ENCODE measurements at places on chromosomes 4 and X.

DNA sequence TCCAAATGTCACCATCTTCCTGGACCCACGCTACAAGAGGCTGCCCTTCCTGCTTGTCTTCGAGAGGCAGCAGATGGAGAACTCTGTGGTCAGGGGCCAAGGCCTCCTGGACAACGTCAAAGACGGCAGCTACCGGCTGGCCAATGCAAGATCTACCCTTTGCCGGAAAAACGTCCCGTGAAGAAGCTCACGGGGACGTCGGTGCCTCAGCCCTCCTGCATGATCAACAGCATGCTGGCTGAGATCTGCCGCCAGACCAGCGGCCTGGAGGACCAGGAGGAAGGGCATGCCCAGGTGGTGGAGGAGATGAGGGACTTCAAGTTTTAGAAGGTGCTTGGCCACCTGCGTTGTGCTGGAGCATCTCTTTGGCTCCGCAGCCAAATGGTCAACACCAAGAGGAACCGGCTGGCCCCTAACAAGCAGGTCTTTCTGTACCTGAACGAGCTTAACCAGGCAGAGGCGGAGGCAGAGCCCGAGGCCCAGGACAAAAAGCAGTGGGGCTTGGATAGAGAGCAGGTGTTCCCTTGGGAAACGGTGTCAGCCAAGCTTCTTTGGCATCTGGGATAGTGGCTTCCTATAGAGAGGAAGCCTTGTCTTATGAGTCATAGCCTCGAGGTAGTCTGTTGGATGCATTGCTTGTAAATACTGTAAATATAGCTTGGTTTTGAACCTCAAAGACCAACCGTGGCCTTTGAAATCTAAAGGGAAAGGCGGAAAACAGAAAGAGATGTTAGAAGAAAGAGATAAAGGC, 94.8 kb upstream of the ELOVL6 start:
- no peak for DNase-seq

GRCh38 chr4:105272002-105272401, 125.3 kb downstream of the TET2 start:
- no peak for DNase-seq

- peak; percentile 27 for DNase-seq
Measured at GRCh38 chr4:168480931-168481611, 779 bp upstream of the DDX60L start.

DNA sequence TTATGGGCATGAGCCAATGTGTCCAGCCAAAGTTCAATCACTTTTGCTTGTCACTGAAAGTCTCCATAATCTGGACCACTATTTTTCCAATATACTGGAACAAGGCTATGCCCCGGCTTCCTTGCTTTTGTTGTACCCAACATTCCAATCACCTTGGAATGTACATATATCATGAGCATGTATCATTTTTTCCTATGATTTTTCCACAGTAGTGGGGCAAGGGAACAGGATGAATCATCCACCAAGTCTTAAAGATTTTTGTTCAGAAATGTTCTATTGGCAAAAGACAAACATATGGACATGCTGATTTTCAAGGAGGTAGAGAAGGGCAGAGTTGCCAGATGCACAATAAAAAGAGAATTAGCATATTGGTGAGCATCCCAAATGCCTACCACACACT, 548.1 kb upstream of the INTU start:
- DNase-seq: no peak

GRCh38 chrX:145910017-145910416, 92.4 kb downstream of the SLITRK2 start:
- no peak for DNase-seq

DNA sequence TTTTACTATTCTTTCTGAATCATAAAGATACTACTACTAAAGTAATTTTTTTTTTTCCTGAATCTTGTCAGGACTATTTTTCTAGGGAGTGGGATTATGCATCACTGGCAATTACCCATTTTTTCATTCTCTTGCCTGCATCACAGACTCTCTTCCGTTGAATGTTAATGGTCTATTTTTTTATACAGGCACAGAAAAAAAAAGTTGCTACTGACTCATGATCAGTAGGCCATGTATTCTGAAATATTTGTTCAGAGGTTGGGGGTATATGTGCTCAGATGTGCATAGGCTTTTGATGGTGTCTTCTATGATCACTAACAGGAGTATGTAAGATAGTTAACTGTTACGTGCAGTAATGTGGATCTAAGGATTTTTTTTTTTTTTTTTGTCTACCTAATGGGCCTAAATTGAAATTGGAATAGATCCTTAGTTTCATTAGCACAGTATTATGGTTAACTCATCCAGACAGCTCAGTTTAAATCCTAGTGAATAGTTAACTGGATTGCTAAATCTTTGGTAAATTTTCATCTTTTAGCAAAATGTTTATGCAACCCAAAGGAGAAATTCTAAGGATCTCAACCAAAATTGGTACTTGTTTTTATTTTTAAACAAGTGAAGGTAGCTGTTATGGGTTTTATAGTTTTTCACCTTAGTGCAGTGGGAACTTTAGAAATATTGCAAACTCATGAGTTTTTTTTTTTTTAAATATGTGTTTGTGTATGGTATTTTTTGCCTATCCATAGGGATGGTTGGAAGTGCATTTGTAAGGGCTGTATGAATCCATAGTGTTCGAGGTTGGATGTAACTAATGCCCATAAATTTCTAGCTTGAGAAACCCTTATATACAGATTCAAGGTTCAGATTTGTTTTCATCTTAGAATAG, 12.1 kb downstream of the BMP2K start:
- DNase-seq: no peak

- no peak for DNase-seq
Measured at GRCh38 chr4:20681271-20681670, 19.0 kb upstream of the PACRGL start.

DNA sequence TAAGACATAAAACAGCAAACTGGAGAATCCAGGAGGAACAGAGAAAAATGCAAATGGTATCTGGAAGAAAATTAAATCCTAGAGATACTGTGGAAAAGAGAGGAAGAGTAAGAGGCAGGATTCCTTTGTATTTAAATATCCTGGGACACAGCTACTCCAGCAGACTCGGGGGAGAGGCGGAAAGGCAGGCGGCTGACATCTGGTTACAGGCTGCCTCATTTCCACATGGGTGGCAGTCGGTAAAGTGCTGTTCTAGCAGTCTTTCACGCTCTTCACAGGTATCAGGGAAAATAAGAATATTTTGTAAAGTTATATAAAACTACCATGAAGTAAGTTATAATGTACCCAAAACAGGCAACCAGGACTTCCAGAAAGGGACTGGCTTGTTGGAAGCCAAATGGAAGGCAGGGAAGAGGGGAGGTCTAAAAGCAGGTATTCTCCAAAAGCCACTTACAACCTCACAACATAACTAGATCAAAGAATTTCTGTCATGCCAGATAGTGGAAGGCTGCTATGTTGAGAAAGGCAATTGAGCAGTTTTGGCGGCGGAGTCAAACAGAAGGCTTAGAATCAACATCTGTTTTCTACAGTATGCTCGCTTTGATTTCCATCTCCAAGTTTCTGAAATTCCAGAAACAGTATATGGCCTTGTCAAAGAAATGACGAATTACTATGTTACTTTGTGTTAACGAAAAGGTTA, 1.3 kb upstream of the TIGD2 start:
- no peak for DNase-seq

- no peak for DNase-seq
Measured at GRCh38 chrX:149704664-149705063, 7.2 kb upstream of the MAGEA11 start.

GRCh38 chrX:39667736-39668482, 429.8 kb downstream of the BCOR start:
- DNase-seq: no peak

DNA sequence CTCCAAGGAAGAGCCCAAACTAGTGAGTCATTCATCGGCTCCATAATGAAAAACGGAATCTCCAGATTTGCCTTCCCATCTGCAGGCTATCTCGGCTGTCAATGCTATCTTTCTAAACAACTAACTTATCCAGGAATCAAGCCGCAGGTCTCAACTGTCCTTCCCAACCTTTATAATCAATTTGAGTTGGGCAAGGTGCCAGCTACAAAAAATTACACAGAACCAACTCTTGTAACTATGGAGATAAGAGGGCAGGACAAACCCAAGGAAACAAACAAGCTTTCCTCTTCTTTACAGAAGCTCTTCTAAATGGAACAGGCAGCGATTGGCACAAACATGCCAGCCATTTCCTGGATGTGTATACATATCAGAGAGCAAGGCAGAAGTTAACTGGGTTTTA, 61.2 kb upstream of the RAI2 start:
- no peak for DNase-seq

DNA sequence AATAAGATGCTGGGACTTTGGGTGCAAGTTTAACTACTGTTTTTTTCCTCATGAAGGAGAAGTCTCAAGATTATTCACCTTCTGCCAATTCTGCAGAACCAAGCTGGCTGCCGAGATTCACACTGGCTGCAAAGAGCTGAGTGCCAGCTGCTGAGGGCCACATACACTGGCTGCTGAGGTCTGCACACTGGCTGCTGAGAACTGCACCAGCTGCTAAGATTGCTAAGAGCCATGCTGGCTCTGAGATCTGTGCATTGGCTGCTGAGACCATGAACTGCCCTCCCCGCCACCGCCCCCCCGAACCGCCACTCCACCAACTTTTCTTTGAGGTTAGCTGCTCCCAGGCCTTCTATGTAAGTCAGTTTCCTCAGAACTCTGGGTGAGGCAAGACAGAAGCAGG, 330.3 kb downstream of the CBLL2 start:
- no peak for DNase-seq

DNA sequence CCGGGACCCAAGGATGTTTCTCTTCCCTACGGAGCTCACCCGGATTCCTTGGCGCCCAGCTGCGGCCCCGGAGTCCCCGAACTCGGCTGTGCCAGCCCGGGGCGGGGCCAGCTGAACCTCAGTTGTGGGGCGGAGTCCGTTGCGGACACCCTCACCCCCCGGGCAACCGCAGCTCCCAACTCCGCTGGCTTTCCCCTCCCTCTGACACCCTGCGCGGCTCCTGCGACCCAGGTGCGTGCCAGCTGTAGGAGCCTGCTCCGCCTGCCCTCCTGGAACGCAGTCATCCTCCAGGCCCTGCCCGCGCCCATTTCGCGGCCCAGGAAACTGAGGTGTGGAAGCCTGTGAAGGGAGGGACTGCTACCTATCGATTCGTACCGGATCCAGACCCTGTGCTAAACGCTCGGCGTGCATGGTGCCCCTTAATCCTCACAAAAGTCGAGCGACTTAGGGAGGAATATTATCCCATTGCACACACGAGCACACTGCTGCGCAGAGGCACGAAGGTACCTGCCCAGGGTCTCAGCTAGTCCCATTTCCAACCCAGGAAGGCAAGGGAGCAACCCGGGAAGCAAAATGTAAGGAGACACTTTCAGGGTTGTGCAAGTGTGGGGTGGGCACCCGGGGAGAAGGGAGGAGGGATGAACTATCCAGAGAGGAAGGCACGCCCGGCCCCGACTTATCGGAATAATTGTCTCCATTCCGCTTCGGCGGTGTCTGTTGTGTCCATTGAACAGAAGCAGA, 12.3 kb downstream of the MSX1 start:
- DNase-seq: no peak

GRCh38 chrX:121336831-121337421, 289.5 kb downstream of the GLUD2 start:
- DNase-seq: no peak

GRCh38 chr4:80878218-80878617, 152.3 kb upstream of the BMP3 start:
- no peak for DNase-seq

- no peak for DNase-seq
Measured at GRCh38 chrX:13059637-13060499, 15.4 kb upstream of the FAM9C start.

- DNase-seq: no peak
Measured at GRCh38 chr4:3786196-3786869, 20.1 kb downstream of the ADRA2C start.

GRCh38 chr4:56388306-56388705, 1.0 kb upstream of the AASDH start:
- DNase-seq: no peak

DNA sequence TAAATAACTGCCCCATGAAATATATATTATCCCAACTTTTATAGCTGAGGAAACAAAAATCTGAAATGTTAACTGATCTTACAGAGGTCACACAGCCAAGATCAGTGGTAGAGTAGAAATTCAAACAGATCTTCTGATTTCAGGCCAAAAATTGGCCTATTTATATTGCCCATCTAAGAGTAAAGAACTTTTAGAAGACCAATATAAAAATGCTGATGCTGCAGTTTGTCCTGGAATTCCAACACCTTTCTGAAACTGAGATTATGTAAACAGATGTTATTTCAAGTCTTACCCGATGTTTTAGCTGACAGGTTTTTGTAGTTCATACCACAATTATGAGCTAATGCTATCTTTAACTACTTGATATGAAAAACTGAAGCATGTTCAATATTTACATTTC, 51.1 kb downstream of the SPANXN3 start:
- no peak for DNase-seq

DNA sequence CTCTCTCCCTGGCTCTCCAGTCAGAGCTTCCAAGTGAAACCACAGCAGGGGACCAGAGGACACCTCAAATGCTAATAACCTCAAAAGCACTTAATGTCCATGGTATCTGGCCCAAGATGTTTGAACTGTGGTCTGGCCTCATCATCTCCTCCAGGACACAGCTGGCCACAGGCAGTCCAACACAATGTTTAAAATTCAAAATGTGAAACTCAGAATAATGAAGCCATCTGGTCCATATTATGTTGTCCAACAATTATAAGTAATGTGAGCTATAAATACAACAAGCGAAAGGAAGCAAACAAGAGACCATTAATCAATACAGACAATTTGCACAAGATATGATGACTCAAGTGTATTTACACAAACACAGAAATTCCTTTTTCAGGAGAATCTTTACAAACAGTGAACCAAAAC, 90.7 kb upstream of the S100G start:
- no peak for DNase-seq

- no peak for DNase-seq
Measured at GRCh38 chr4:24798036-24798610, 2.8 kb downstream of the SOD3 start.

GRCh38 chr4:8417071-8417614, 23.4 kb downstream of the ACOX3 start:
- DNase-seq: no peak

DNA sequence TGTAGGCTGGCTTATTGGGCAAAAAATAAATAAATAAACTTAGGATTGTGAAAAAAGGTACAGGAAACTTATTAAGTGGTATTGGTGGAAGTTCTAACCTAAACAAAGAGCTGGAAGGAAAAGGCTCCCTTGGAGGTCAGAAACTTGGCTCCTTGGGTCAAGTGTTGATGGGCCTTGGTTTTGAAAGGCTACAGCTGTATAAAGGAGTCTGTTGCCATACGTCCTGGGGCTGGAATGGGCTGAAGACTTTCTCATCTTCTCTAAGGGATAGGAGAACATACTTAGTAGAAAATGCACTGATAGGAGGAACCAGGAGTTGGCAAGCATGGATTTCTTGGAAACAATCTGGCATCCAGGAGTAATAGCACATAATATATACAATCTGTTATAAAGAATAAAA, 56.6 kb downstream of the PDLIM5 start:
- DNase-seq: no peak

DNA sequence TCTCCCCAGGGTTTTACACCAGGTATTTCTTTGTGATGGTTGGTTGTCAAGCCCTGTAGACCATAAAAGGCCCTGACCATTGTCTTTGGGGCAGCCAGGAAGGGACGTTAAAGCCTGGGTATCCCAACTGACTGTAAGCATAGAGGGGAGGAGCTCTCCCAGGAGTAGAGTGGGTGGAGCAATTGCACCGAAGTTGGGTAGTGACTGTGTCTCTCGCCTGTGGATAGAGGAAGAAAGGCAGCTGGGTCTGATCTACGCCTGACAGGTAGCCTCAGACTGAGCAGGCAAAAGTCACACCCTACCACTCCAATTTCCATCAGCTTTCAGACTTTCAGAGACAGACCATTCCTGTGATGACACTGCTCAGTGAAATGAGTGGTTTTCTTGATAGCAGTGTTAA, 123.3 kb downstream of the KLHL8 start:
- no peak for DNase-seq

- DNase-seq: no peak
Measured at GRCh38 chrX:150099316-150099715, 161.0 kb upstream of the EOLA2 start.

Measured in stimulated activated CD8-positive, alpha-beta memory T cell treated with anti-CD3 and anti-CD28 coated beads, Interleukin-4, amount 100 ng/mL, for 1 hour (primary cell).